ENCODE measurements at places on chromosomes 16 and 17. TPM values are rescaled to one million over a fixed set of nuclear protein-coding genes. Genes with fewer than 3 reads are reported as not detected.

CHD9NB gene
- 26.7 TPM for total RNA-seq

PRSS53 gene
- total RNA-seq, result 2.5 TPM

KREMEN2 gene
- total RNA-seq, result 4.0 TPM

ZCCHC14 gene
- 55.7 TPM for total RNA-seq

CYGB gene
- 13.8 TPM for total RNA-seq

ACSM5 gene
- total RNA-seq, result 9.7 TPM

TRPV3 gene
- 10.5 TPM for total RNA-seq

AIPL1 gene
- total RNA-seq, result not detected

C17orf100 gene
- 3.5 TPM for total RNA-seq

KRT222 gene
- 0.05 TPM for total RNA-seq

STH gene
- not detected for total RNA-seq

Data from prostate gland (tissue), 2 donors.